ENCODE measurements at places on chromosomes 3 and 15.

- H3K36me3 ChIP-seq, result peaks cover 21% of the 10 kb centered on the region
- peaks cover 22% of the 10 kb centered on the region for H3K4me1 ChIP-seq
- no peak for DNase-seq
- no peak overlapping the region for H3K27ac ChIP-seq
Measured at GRCh38 chr3:39140341-39140971, 12.9 kb downstream of the CSRNP1 start.

DNA sequence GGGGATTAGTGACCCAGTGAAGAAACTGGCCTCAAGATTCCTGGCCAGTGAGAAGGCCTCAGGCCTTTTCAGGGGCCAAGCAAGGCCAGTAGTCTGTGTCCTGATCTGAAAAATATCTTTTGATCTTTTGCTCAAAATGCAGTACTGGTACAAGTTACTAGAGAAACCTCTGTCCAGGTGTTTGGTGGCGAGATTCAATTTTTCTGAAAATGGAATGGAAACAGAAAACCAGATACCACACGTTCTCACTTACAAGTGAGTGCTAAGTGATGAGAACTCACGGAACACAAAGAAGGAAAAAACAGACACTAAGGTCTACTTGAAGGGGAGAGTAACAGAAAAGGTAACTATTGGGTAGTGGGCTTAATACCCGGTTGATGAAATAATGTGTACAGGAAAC lies 463.4 kb downstream of the ZIC1 start:
- H3K27ac ChIP-seq, result no peak overlapping the region
- no peaks in the 10 kb centered on the region for H3K4me1 ChIP-seq
- H3K27me3 ChIP-seq, result no peaks in the 10 kb centered on the region
- H3K36me3 ChIP-seq, result no peaks in the 10 kb centered on the region
- DNase-seq, result no peak
- no peak overlapping the region for H3K4me3 ChIP-seq

GRCh38 chr3:116483135-116483534 lies 37.8 kb upstream of the LSAMP start:
- H3K4me3 ChIP-seq, result no peak overlapping the region
- no peaks in the 10 kb centered on the region for H3K36me3 ChIP-seq
- DNase-seq, result no peak
- no peaks in the 10 kb centered on the region for H3K4me1 ChIP-seq
- H3K27ac ChIP-seq, result no peak overlapping the region

- H3K4me1 ChIP-seq, result peaks cover 66% of the 10 kb centered on the region
- H3K36me3 ChIP-seq, result peaks cover 6% of the 10 kb centered on the region
- no peak overlapping the region for H3K27ac ChIP-seq
- H3K4me3 ChIP-seq, result no peak overlapping the region
- no peaks in the 10 kb centered on the region for H3K27me3 ChIP-seq
Measured at GRCh38 chr3:44969154-44969827, 6.7 kb downstream of the ZDHHC3 start.

DNA sequence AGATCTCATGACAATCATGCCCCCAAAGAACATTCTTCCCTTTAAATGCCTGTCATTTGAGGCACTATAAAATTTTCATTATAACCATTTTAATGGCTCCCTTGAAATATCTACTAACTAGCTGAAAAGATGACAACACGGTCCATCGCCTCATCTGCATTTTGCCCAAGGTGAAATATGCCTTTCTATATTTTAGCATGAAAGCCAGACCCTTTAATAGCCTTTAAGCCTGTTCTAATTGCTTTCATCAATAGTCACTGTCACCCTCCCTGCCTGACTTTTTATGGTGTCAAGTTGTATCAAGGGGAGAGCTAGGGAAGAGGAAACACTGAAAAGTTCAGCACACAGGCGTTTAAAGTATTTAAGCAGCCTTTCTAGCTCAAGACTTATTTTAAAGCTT lies 144.1 kb upstream of the PRICKLE2 start:
- DNase-seq, result no peak
- H3K4me1 ChIP-seq, result no peaks in the 10 kb centered on the region
- H3K4me3 ChIP-seq, result no peak overlapping the region

GRCh38 chr3:155131104-155131503 lies 51.0 kb downstream of the MME start:
- H3K36me3 ChIP-seq, result no peaks in the 10 kb centered on the region
- H3K4me3 ChIP-seq, result no peak overlapping the region
- no peak for DNase-seq
- H3K27me3 ChIP-seq, result no peaks in the 10 kb centered on the region
- H3K27ac ChIP-seq, result no peak overlapping the region

- no peaks in the 10 kb centered on the region for H3K36me3 ChIP-seq
- H3K4me1 ChIP-seq, result peaks cover 6% of the 10 kb centered on the region
- no peak overlapping the region for H3K4me3 ChIP-seq
- no peak overlapping the region for H3K27ac ChIP-seq
- no peaks in the 10 kb centered on the region for H3K27me3 ChIP-seq
- DNase-seq, result no peak
Measured at GRCh38 chr3:30804984-30805383, 89.5 kb downstream of the GADL1 start.

DNA sequence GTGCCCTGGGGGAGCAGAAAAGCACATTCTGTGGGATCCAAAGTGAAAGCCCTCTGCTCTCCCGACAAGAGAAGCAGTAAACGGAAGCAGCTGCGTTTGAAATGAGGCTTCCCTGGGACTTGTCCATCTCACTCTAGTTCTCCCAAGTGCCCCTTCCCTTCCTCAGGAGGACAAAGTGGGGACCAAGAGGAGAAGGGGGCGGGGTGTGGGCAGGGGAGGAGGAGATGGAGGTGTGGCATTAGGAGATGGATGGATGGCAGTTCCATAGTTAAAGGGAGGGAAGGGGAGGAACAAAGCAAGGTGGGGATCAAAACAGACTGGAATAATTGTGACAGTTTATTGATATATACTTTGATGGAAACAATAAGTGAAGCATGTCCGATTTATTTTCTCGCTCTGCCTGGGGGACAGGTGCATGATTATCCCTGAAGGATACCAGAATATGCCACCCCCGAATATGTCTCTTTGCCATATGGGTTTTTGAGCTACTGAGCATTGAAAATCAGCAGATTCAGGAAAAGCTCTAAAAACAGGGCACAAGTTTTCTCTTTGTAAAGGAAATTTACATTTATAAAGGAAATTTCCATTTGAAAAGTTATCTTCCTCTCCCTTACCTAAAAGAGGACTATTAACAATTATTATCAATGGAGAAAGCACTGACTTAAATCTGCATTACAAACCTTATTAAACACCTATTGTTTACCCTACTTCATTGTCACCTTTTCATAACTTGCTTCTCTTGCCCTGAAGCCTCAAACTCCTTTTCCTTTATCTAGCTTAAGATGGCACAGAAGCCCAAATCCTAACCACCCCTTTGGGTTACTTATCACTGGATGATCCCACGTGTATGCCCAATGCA lies 58.9 kb upstream of the DAZL start:
- H3K36me3 ChIP-seq, result no peaks in the 10 kb centered on the region
- no peak overlapping the region for H3K27ac ChIP-seq
- DNase-seq, result no peak
- peaks cover 9% of the 10 kb centered on the region for H3K27me3 ChIP-seq

GRCh38 chr15:45456212-45457106 lies 66.1 kb downstream of the SLC30A4 start:
- no peaks in the 10 kb centered on the region for H3K27me3 ChIP-seq
- H3K27ac ChIP-seq, result peak overlapping the region; percentile 81
- DNase-seq, result peak; percentile 62
- peaks cover 43% of the 10 kb centered on the region for H3K4me1 ChIP-seq

- H3K27ac ChIP-seq, result peak overlapping the region; percentile 59
- H3K36me3 ChIP-seq, result no peaks in the 10 kb centered on the region
Measured at GRCh38 chr3:44058022-44058867, 183.4 kb upstream of the TOPAZ1 start.

DNA sequence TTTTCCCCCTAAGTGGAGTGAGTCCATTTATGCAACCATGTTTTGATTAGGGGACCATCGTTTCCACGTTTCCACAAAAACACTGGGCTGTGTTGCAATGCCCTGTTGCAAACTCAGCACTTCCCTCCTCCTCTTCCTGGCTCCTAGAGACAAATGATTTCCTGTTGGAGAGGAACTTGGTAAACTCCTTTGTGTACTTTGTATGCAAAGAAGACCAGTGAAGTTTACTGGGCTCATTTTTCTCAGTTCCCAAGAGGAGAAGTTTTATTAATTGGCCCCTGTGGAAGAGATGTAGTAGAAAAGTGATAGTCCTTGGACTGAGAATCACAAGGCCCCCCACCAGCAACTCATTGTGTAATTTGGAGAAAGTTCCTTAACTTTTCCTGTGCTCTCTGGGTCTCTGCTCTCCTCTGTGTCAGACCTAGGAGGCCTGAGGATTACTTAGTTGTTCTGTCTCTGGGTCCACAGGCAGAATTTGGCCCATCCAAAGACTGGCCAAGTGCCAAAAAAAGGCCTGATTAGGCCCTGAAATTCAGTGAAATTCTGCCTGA lies 95.0 kb downstream of the ATG7 start:
- no peak overlapping the region for H3K4me3 ChIP-seq
- no peak for DNase-seq
- peaks cover 2% of the 10 kb centered on the region for H3K4me1 ChIP-seq
- no peaks in the 10 kb centered on the region for H3K27me3 ChIP-seq

DNA sequence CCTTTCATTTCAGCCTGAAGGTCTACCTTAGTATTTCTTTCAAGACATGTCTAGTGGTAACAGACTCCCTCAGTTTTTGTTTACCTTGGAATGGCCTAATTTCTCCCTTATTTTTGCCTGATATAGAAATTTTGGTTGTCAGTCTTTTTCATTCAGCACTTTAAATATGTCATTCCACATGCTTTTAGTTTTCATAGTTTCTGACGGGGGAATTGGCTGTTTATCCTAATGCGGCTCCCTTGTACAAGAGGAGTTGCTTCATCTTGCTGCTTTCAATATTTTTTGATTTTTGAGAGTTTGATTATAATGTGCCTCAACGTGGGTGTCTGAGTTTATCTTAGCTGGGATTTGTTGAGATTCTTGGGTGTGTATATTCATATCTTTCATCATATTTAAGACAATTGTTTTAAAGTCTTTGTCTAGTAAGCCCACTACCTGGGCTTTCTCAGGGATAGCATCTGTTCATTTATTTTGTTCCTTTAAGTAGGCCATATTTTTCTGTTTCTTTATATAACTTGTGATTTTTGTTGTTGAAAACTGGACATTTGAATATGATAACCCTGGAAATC lies 51.1 kb upstream of the PYDC2 start:
- no peak for DNase-seq
- H3K27ac ChIP-seq, result no peak overlapping the region
- no peaks in the 10 kb centered on the region for H3K36me3 ChIP-seq
- peaks cover 3% of the 10 kb centered on the region for H3K27me3 ChIP-seq

DNA sequence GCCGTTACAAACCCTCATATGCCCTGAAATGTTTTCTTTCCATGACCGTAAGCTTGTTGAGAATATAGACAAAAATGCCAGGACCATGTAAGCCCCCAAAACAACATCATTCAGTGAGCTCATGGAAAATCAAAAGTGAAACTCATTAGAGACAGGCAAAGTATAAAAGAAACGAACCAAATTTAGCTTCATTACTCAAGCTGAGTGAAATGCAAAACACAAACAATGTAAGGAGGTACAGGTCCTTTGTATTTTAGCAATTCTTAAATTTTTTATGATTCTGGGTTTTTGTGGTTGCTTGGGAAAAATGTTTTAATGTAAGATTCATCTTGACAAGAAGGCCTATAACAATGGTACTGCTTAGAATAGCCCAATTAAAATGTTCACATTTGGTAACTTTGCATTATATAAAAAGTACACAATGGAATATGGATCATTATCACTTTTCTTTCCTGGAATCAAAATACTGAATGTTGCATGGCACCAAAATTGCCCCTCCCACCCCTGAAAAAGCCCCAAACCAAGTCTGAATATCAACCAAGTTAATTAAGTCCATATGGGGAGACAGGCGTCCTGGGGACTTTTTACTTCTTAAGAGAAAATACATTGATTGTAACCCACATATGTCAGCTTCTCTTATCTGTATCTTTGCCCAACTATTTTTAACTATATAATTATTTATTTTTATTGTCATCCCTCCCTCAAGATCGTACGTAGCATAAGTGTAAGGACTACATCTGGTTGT lies 247.7 kb upstream of the CDIN1 start:
- no peak overlapping the region for H3K27ac ChIP-seq
- H3K4me3 ChIP-seq, result no peak overlapping the region
- DNase-seq, result no peak
- H3K4me1 ChIP-seq, result no peaks in the 10 kb centered on the region
- H3K36me3 ChIP-seq, result no peaks in the 10 kb centered on the region

DNA sequence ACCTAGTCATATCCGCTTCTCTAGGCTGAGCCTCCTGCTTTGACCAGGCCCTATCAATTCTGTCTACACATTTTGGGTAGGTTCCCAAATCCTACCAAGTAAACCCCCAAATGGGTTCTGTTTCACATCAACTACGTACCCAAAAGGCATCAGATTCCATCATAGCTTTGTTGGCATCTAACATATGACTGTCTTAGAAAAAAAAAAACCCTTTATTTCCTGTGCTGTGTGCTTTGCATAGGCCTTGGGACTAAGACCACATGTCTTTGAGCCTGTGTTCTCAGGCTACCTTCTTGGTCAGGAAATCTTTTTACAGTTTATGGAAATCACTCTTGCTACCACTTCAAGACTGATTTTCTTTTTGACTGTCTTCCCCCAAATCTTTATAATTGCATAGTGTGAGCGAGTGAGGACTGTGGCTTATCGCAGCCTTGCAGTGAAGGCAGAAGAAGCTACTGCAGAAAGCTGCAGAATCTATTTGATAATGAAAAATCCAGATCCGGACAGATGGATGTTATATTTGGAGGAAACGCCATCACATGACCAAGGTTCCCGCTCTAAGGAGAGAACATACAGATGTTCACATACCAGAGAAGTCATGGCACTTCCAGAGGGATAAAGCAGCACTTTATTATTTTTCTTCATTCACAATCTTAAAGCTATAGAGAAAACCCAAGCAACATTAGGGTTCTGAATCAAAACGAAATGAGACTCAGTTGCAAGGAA lies 111.2 kb downstream of the EOMES start:
- no peak overlapping the region for H3K4me3 ChIP-seq
- H3K4me1 ChIP-seq, result no peaks in the 10 kb centered on the region
- H3K27ac ChIP-seq, result no peak overlapping the region
- DNase-seq, result no peak

DNA sequence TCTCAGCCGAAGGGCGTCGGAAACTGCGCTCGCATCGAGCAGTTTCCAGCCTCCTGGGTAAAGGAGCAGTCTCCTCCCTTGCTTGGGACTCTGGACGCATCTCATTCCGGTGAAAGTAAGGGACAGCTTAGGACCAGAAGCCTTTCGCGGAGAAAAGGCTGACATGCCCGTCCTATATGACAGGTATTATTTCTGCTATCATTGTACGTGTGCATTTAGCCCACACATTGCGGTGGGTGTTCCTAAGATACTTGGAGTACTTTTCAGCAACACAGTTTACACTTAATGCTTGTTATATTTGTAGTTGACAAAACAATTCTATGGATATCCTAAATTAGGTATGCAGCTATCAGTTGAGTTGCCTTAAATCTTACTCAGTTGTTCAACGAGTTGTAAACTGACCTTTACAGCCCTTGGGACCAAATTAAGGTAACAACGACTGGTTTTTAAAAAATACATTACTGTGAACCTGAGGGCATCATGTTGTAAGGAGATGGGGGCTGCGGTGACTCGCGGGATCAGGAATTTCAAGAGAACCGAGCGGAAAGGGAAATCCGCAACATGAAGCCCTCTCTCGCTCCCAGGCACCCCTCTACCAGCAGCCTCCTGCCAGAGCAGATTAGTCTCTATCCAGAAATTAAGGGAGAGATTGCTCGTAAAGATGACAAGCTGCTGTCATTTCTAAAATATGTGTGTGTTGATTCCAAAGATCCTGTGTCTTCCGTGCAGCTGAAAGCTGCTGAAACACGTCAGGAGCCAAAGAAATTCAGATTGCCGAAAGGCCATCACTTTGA lies 632 bp upstream of the COPS2 start:
- H3K36me3 ChIP-seq, result peaks cover 17% of the 10 kb centered on the region
- peak overlapping the region; percentile 99 for H3K27ac ChIP-seq
- H3K27me3 ChIP-seq, result no peaks in the 10 kb centered on the region
- H3K4me3 ChIP-seq, result peak overlapping the region; percentile 99
